ENCODE measurements at places on chromosomes 3 and 15. TPM values are rescaled to one million over a fixed set of nuclear protein-coding genes. Genes with fewer than 3 reads are reported as not detected.

WNT5A gene
- total RNA-seq, result 0.15 TPM

TIGIT gene
- total RNA-seq, result 0.07 TPM

MASP1 gene
- total RNA-seq, result not detected

MSL2 gene
- 34.8 TPM for total RNA-seq

HCN4 gene
- 1.7 TPM for total RNA-seq

TTLL13 gene
- total RNA-seq, result 1.0 TPM

- DNase-seq, result no peak
Measured at GRCh38 chr3:189512039-189512438, 119.2 kb upstream of the TP63 start.

DNA sequence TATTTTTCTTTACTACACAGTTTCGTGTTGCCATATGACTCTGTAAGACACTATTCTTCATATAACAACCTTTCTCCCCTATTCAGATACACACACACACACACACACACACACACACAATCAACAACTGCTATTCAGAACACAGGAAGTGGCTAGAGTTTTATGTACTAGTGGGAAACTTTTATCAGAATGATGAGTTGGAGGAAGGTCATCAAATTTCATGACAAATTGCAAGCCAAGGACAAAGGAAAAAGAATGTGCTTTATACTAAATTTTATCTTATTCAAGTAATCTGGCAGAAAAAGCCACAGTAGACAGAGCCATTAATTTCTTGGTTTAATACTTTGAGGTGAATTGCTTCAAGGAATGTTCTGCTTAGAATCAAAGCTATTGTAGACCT lies 899.8 kb downstream of the ROBO2 start:
- DNase-seq, result no peak

DNA sequence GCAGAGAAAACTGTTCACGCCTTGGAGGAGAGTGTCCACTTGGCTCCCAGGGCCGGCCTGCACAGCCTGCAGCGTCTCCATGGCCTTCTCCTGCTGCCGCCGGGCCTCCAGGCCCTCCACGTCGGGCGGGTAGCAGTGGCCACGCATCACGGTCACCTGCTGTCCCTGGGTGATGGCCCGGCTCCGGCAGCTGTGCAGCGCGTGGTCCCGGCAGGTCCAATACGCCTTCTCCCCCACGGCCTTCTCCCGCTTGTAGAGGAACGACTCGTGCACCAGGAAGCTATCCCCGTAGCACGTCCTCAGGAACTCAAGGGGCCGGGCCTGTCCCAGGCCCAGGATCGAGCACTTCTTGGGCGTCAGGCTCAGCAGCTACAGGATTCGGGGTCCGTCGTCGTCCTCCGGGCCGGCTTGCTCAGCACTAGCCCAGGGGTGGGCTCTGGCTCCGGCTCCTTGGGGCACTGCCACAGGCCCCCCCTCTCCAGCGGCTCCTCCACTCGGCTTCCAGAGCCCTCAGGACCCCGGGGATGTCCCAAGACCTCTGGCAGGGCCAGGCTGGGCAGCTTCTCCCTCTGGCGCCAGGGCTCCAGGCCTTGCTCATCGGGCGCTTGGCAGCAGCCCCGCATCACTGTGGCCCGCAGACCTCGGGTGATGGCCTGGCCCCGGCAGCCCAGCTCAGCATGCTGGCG lies 83.6 kb upstream of the FXR1 start:
- DNase-seq, result no peak

- DNase-seq, result no peak
Measured at GRCh38 chr15:46328821-46329220, 694.0 kb downstream of the SQOR start.

DNA sequence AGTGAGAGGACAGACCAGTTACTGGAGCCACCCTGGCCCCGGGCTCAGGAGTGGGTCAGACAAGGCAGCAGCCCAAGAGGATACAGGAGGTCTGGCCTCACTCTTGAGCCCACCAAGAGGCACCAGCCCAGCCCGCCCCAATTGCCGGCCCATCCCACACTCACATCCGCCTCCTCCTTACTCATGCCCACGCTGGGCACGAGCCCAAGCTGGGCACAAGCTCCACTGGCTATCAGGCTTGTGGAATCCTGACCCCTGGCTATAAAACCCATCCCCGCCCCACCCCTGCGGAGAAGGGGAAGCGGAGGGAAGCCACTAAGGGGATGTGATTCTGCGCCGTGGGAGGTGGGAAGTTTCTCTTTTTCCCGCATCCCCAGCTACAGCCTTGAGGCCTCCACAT lies 25.9 kb downstream of the ADCY5 start:
- DNase-seq, result no peak

GRCh38 chr3:18902081-18902793 lies 246.1 kb upstream of the KCNH8 start:
- no peak for DNase-seq

DNA sequence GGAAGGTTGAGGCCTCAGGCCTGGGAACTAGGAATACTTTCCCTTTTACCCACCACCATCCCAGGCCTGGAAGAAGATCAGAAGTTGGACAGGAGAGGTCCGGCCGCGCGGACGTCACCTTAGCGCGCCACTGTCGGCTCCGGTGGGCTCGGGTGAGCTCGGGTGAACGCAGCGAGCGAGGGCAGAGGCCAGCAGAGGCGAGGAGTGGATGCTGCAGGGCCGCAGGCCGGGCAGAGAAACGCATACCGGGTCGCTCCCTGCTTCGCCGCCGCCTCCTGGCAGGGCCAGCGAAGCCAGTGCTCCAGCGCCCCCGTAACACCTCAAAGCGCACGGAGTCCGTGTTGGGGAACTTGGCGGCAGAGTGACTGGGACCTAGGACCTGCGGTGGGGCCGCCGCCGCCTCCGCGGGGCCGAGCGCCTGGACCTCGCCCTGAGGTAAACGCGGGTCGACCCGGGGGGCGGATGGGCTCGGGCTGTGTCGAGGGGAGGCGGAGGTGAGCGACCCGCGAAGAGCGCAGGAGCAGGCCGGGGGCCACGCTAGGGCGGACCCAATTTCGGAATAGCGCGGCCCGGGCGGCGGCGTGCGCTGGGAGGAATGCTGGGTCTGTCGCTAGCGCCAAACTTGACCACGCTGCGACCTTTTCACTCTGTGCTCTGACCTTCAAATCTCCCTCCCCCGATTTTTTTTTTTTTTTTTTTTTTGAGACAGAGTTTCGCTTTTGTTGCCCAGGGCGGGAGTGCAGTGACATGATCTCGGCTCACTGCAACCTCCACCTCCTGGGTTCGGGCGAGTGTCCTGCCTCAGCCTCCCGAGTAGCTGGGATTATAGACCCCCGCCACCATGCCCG lies 1.6 kb downstream of the CYP11A1 start:
- no peak for DNase-seq

DNA sequence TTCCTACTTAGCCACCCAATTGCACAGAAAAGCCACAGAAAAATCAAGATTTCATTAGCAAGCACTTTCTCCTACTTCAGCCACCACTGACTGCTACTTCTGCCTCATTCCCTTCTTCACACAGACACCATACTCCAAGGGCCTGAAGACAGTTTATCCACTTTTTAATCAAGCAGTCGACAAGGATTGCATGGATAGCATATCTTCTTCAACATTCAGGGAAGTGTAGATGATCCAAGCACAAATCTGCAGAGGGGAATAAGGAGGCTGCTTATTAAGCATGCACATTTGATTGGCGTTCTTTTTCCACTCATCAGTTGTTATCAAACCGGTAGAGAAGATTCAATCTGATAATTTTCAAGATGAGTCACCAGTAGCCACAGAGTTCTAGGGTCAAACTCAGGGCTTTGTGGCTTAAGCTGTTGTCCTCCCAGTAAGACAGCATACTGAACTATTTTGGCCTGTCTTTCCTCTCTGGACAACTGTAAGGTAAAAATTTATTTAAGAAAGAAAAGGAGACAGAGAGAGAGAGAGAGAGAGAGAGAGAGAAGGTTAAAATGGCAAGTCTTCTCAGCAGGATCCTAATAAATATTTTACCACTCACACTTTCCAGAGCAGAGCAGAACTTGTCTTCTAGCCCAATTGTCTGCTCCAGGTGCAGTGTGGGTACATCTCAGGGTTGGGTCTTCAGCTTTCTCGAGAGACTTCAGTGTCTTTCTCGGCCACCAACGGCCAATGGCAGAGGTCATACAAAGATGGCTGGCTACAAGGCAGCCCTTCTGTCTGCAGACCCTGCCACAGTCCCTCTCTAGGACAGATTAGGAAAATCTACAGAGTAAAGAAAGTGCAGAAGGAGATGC lies 80.6 kb upstream of the BHLHE40 start:
- DNase-seq, result peak; percentile 18

DNA sequence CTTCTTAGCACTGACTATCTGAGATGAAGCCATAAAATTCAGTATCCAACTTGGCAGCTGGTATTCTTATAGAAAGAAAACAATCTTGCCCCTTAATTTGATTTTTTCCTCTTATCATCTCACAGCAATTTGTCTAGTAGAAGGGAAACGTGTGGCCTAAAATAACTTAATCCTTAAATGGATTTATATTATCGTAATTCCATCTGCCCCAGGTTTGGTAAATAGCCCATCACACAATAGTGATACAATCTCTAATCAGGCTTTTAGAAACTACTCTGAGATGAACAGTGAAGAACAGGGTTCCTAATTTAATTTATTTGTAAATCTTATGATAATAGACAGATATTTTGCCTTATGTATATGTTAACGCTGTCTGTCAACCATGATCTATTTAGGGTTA lies 24.8 kb downstream of the PEX5L start:
- DNase-seq, result no peak

DNA sequence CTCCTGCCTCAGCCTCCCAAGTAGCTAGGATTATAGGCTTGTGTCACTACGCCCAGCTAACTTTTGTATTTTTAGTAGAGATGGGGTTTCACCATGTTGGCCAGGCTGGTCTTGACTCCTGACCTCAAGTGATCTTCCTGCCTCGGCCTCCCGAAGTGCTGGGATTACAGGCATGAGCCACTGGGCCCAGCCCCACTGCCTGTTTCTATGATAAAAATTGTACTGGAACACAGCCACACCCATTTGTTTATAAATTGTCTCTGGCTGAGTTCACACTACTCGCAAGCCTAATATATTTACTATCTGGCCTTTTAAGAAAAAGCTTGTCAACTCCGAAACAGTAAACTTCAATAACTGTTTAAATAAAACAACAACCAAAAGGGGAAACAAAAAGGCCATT lies 309.4 kb upstream of the WNT5A start:
- DNase-seq, result no peak

GRCh38 chr3:12044860-12045259 lies 40.7 kb downstream of the SYN2 start:
- DNase-seq, result no peak

DNA sequence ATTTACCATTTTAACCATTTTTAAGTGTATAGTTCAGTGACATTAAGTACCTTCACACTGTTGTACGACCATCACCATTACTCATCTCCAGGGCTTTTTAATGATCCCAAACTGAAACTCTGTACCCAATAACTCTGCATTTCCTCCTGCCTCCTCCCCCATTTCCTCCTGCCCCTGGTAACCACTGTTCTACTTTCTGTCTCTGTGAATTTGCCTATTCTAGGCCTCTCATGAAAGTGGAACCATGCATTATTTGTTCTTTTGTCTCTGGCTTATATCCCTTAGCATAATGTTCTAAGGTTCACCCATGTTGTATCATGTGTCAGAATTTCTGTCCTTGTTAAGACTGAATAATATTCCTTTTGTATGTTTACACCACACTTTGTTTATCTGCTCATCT lies 154.2 kb downstream of the MECOM start:
- DNase-seq, result no peak

- no peak for DNase-seq
Measured at GRCh38 chr15:39051626-39052322, 487.2 kb upstream of the RASGRP1 start.

DNA sequence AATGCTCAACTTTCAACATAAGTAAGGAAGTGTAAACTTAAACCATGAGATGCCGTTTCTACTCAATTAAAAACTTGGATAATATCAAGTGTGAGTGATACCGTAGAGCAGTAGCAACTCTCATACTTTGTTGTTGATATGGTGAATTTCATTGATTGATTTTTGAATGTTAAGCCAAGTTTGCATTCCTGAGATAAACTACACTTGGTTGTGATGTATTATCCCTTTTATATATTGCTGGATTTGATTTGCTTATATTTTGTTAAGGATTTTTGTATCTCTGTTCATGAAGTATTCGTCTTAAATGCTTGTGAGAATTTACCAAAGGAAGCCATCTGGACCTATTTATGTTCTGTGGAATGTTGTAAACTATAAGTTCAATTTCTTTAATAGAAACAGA lies 21.7 kb downstream of the SLMAP start:
- no peak for DNase-seq
